Non-pigmented ciliary epithelial cell (primary cell): ENCODE measurements at places on chromosomes 13 and 19.

DNA sequence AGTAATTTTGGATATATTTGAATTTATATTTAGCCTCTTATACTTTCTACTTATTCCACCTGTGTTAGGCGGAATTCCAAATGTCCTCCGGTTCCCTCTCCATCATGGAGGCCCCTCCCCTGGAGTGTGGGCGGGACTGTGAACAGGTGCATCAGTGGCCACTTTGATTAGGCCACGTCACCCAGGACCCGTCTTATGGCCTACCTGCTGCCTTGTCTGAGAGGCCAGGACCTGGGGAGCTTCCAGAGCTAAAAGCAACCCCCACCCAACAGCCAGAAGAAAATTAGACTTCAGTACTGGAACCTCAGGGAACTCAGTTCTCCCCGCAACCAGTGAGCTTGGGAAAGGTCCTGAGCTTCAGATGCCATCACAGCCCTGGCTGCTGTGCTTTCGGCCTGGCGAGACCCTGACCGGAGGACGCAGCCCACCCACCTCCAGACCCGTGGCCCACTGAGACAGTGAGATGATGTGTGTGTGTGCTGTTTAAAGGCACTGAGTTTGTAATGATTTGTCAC, 200.2 kb upstream of the SOX1 start:
- no peak for DNase-seq

GRCh38 chr19:38809592-38810252, 3.0 kb downstream of the LGALS4 start:
- no peak for DNase-seq

GRCh38 chr13:38954291-38954690, 36.3 kb downstream of the STOML3 start:
- DNase-seq: no peak

DNA sequence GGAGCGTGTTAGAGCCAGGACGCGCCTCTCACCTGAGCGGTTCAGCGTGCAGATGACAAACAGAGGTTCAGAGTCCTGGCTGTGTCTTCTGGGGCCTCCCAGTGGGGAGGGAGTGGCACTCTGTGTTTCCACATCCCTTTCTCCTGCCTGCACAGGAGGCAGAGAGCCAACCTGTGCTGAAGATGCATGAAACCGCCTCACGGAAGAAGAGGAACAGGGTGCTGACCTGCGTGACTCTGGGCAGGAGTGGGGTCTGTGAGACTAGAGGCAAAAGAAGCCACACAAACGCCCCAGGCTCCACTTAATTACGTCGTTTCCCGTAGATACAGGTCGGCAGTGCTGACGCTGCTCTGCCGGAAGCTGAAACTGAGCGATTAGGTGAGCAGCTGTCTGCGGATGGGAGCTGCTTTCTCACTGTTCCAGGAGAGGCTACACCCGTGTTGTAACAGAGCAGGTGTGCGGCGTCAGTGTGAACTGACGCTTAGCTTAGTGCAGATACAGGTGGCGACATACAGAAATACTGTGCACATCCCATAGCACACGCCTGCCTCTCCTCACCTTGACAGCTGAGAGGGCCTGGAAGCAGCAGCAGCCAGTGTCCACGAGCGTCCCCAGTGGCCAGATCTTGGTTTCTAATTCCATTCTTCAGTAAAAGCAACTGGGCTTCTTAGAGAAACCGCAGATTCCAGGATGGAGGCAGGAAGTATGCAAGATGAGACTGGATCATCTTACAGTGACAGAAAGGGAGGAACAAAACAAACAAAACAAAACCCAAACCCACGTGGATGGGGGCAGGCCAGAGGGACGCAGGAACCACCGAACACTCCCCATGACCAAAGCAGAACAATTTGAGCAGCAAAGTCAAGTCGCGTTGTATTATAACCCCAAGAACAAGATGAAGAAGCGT, 37.7 kb upstream of the MCF2L start:
- DNase-seq: peak; percentile 4

DNA sequence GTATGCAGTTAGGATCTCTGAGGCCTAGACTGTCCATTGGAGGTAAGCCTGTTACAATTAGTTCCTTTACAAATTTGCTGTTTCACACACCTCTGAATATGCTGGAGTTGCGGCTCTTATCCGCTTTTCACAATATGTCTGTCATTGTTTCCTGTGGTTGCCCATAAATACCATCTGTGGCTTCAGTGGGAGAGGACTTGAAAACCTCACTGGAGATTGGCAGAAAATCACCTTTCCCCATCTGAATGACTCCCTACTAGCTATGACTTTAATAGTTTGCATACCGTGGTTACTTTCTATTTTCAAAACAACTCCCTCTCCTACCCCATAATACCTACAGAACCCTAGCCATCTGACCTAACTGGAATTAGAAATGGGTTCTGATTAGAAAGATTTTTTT, 454.3 kb downstream of the PCDH17 start:
- no peak for DNase-seq

- DNase-seq: no peak
These were observed 256.4 kb upstream of the SOX21 start for GRCh38 chr13:94968757-94969086.

DNA sequence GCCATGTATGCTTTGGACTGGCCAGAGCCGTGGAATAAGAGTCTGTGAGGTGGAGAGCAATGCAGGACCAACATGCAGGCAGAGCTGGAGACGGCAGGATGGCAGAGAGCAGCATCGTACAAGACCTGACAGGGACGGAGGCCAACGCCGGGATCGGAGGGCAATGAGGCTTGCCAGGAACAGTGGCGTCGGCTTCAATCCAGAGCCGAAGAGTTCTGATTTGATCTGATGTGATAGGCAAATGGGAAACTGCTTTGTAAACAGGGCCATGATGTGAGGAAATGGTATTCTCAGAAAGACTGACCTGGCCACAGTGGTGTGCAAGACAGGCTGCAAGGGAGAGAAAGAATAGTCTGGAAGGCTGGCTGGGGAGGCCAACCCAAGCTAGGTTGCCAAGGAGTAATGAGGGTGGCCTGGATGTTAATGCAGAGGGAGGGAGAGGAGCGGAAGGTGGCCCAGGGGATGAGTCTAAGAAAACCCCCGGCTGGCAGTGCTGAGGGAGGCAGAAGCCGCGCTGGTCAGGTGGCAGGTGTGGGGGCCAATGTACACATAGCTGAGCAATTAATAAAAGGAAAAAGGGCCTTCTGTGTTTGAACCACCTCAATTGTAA, 26.7 kb downstream of the RCBTB2 start:
- DNase-seq: no peak

- DNase-seq: no peak
These were observed 6.6 kb downstream of the SSBP4 start for GRCh38 chr19:18425515-18426415.

GRCh38 chr13:25149711-25150110, 22.4 kb downstream of the AMER2 start:
- no peak for DNase-seq

DNA sequence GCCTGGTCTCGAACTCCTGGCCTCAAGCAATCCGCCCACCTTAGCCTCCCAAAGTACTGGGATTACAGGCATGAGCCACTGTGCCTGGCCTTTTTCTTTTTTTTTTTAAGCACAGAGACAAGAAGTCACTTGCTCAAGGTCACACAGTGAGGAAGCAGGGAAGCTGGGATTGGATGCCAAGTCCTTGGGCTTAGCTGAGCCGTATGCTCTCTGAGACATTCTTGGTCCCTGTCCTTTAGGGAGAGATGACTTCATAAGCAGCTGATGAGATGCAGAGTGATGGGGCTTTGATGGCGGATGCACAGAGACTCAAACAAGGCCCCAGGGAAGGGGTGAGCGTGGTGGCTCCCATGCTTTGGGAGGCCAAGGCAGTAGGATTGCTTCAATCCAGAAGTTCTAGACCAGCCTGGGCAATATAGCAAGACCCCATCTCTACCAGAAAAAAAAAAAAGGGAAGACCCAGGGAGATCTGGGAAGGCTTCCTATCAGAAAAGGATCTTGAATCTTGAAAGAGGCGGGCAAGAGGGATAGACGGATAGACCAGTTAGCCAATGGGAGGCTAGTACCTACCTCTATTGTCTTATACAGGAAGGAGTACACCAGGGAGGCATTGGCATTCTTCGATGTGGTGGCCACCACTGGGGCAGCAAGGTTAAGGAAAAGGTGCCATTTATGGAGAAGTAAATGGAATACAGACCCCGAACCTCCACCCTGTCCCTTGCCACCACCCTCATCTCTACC, 3.9 kb downstream of the AP1M2 start:
- DNase-seq: no peak

DNA sequence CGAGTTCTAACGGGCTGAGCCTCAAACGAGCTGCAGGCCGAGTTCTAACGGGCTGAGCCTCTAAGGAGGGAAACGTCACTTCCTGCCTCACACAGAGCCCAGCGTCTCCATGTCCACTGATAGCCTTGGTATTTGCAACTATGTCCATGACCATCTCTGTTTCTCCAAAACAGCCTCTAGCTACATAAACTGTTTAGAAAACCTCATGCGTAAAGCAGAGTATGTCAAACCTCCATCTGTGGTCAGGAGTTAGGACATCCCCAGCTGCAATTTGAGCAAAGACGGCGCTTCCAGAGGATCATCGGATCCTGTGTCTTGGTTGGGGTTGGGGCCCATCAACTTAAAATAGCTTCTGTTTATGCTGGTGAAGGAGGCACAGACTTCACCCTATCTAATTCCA, 20.8 kb downstream of the RASA3 start:
- no peak for DNase-seq

- no peak for DNase-seq
These were observed 23.5 kb downstream of the RHPN2 start for GRCh38 chr19:33040994-33041827.

GRCh38 chr13:41854758-41855157, 106.2 kb downstream of the VWA8 start:
- no peak for DNase-seq

DNA sequence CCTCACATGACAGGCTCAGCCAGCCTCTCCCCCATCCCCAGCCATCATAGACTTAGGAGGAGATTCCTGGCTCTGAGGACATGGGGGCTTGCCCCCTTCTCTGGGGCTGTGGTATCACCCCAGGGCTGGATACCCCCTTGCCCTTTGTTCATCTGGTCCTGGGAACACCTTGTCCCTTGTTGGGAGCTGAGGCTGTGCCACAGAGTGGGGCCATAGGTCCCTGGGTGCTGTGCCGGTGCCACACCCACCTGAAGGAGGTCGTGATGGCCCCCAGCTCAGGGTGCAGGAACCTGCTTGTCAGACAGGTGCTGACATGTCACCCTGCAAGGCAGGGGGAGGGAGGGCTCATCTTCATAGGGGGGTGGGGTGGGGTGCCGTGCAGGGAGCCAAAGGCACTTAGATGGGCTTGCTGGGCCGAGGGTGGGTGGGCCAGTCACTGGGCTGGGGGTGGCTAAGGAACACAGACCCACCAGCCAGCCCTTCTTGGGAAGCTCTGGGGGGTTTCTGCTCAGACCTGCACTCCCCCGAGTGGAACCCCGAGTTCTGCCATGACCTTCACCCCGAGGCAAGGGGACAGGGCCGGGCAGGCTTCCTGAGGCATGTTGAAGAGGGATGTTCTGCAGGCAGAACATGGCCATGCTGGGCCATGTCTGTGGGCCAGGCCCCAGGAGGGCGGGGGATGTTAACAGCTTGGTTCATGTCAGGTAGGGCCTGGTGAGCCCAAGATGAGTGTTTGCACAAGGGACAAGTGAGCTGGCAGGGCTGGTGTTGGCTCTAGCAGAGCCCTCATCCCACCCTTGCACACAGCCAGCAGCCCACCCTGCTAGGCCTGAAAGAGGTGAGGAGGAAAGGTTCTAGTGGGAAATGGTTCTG, 28.0 kb downstream of the TSSK6 start:
- DNase-seq: no peak

DNA sequence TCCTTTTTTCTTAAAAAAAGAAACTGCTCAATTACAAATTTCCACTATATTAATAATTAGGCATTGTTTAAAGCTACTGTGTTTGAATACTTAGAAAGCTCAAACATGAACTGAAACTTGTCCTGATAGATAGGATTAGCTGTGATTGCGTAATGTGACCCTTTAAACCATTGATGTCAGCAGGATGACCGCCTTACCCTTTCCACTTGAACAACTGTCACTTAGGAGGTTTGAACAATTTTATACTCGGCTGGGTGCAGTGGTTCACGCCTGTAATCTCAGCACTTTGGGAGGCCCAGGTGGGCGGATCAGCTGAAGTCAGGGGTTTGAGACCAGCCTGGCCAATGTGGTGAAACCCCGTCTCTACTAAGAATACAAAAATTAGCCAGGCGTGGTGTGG, 2.9 kb downstream of the LAMP1 start:
- no peak for DNase-seq

GRCh38 chr13:77820431-77821149, 98.0 kb downstream of the EDNRB start:
- DNase-seq: no peak

- DNase-seq: no peak
These were observed 6.0 kb downstream of the PEX11G start for GRCh38 chr19:7482584-7483439.
